Left kidney (tissue), 8 donors: ENCODE measurements at places on chromosomes 2 and 18.

GRCh38 chr18:32019251-32019948 is 775 bp downstream of the RNF125 start:
- DNase-seq: peak; percentile 34

- no peak for DNase-seq
Observed at GRCh38 chr2:226131299-226131784, 668.3 kb downstream of the IRS1 start.

- no peak for DNase-seq
Observed at GRCh38 chr18:11504962-11505361, 104.4 kb upstream of the SLC35G4 start.

DNA sequence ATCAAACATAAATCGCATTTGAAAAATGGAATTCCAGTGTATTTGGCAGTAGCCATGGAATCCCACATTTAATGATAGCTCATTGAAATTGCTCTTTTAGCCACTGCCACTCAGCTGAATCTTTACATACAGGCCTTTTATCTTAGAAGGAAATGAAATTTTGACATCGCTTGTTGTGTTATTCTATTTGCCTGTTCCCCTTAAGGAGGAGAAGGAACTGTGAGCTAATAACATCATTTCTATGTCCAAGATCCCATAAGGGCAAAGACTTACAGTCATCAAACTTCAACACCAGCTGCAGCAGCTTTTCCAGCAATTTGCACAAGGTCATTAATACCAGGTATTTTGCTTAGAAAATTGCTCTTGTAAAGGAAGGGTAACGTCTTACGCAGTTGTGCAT is 6.0 kb upstream of the PDCL3 start:
- DNase-seq: no peak

- DNase-seq: no peak
Observed at GRCh38 chr2:112583497-112584133, 794 bp upstream of the CHCHD5 start.

DNA sequence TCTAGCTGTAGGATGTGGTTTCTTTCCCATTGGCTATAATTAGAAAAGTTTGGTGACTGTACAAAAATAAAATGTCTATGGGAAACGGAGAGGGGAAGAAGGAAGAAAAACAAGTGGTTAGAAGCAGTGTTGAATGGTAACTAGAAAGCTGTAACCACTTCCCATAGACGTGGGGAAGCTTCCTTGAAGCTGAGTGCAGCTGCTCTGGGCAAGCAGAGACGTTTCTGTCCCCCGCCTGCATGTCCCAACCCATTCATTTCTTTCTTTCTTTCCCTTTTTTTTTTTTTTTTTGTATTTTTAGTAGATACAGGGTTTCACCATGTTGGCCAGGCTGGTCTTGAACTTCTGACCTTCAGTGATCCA is 367.8 kb upstream of the HS6ST1 start:
- no peak for DNase-seq

- DNase-seq: no peak
Observed at GRCh38 chr2:32915694-32916093, 31.1 kb upstream of the LTBP1 start.

DNA sequence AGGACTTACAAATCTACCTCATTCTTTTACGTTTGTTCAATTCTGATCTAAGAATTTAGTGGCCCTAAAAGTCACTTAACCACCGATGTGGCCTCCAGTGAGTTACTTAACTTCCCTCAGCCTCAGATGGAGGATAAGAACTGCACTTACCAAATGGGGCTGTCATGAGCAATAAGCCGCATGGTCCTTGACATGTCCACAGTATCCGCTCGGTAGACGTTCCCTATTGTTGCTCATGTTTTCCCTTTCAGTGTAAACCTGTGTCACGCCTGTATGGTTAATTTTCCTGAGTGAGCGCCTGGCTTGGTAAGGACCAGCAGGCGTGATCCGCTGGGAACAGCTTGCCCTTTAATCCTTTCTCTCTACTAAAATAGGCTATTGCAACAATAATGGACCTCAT is 20.3 kb downstream of the SEC11C start:
- no peak for DNase-seq

DNA sequence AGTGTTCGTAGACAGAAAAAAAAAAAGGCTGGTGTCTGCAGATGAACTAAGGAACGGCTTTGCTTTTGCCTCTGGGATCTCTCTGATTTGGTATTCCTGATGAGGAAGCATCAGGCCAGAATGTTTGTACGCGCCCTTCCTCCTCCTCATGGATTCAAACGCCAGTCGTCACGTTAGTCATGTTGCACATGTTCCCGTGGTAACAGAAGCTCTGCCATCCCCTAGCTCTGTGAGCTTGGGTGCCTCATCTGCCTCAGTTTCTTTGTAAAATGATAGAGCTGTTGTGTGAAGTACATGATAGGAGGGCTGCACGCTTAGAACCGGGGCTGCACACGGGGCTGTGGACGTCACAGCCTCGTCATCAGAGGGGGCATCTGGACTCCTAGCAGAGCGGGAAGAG is 47.0 kb downstream of the TSHZ1 start:
- no peak for DNase-seq

- DNase-seq: no peak
Observed at GRCh38 chr2:189008555-189009262, 34.5 kb downstream of the COL3A1 start.

DNA sequence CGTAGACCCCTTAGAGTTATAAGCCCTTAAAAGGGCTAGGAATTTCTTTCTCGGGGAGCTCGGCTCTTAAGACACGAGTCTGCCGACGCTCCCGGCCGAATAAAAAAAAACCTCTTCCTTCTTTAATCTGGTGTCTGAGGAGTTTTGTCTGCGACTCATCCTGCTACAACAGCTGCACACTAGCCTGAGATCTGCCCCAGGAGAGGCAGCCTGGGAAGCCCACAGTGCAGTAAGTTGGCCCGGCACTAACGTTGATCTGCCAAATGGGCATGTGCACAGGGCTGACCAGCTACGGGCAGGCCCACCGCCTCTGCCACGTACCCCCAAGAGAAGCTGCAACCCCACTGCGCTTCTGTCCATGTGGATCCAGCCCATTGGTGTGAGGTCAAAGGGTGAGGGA is 8.4 kb upstream of the LIMS2 start:
- no peak for DNase-seq

- no peak for DNase-seq
Observed at GRCh38 chr2:154686162-154686561, 12.3 kb upstream of the KCNJ3 start.

- no peak for DNase-seq
Observed at GRCh38 chr2:20540587-20541293, 93.9 kb downstream of the RHOB start.

DNA sequence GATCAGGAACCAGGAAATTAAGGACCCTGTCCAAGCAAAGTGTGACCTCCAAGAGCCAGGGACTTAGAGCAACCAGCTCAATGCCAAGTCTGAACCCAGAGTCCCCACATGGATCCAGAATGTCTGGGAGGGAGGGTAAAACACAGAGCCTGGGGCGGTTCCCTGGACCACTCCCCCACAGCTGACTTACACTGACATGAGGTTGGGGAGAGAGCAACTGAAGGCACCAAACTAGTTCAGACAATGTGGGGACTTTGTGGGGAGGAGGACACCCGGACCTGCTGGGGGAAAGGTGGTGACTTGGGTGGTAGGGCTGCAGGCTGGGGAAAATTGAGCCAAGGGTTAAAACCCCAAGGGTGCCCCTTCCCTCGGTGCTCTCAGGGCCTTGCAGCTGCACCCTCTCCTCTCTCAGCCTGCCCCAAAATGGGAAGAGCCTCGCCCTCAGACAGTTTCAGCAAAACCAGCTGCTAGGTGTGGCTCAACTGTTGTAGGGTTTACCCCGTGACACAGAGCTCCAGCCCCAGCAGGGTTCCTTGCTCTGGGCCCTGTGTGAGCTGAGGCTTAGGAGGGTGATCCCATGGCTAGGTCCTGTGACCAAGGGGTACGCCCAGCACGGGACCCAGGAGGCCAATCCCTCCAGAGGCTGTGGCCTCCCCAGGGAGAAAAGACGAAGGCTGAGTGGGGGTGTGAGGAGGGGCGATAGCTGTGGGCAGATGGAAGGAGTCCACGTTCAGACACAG is 28.6 kb downstream of the MARCO start:
- DNase-seq: no peak

DNA sequence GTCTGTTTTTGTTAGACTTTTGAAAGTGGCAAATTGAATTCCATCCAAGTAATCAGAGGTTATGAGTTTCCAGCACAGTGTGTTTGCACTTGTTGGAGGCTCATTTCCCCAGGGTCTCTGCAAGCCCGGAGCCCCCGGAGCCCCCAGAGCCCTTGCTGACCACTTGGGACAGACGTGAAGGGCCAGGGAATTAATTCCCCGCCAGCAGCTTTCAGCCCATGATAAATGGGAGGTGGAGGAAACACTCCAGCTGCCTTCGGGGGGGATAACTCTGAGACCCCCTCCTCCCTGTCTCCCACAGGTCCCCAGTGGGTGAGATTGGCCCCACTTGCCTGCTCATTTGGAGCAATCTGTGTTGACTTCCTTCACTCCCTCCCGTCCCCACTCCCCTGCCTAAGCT is 79.2 kb downstream of the KLHL29 start:
- DNase-seq: no peak

GRCh38 chr2:112623913-112624777 is 21.6 kb upstream of the SLC20A1 start:
- DNase-seq: no peak

GRCh38 chr18:54515149-54515548 is 75.9 kb upstream of the DYNAP start:
- DNase-seq: no peak

GRCh38 chr2:174631009-174631981 is 33.7 kb upstream of the WIPF1 start:
- no peak for DNase-seq

- no peak for DNase-seq
Observed at GRCh38 chr2:154226931-154227330, 355.2 kb downstream of the GALNT13 start.

GRCh38 chr2:105950521-105951383 is 206.0 kb downstream of the NCK2 start:
- DNase-seq: no peak

DNA sequence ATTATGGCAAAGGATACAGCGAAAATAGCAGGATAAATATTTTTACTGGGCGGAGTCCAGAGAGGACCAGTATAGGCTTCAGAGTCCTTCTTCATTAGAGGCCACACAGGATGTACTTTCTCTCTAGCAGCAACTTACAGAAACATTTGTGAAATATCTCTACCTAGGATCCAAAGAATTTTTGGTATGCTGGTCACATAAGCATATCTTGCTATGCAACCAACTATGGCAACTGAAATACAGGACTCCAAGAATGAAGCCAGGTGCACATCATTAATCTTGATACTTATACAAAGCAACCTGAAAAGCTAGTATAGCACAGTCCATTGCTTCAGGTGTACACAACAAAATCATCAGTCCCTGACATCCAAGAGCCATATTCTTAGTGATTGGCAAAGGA is 59.1 kb upstream of the NABP1 start:
- DNase-seq: no peak

DNA sequence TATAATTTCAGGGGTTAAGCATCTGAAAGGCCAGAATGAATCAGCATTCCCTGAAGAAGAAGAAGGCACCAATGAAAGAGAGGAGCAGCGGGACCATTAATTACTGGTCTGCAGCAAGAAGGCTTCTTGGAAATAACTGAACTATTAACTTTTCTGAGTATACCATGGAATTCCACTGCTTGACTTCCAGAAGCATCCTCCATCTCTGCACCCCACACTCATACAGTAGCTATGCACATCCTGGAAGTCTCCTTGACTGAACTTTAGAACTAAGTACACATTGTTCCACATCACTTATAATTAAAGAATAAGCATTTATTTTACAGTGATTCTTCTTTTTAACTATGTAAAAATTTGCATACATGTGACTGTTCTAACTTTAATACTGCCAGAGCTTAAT is 131.5 kb downstream of the PPP1R1C start:
- DNase-seq: no peak

GRCh38 chr2:128301021-128301420 is 17.6 kb downstream of the HS6ST1 start:
- DNase-seq: no peak

- no peak for DNase-seq
Observed at GRCh38 chr2:150595803-150596470, 108.5 kb upstream of the RND3 start.

DNA sequence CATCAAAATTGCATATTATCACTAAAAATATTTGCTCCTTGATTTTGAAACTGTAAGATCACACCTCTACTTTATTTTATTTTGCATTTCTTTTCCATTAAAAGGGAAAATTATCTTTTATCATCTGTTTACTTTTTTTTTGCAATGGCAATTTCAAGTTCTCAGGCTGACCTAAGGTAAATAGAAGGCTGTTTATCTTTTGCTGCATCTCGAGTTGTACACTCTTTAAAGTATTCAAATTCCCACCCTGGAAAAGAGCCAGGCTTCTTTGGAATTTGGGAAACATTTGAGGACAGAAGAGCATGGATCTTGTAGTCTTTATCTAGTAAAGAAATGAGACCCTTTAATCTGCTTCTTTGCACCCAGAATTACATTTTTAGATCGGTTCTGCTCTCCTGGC is 645.7 kb downstream of the SLC4A3 start:
- DNase-seq: no peak

DNA sequence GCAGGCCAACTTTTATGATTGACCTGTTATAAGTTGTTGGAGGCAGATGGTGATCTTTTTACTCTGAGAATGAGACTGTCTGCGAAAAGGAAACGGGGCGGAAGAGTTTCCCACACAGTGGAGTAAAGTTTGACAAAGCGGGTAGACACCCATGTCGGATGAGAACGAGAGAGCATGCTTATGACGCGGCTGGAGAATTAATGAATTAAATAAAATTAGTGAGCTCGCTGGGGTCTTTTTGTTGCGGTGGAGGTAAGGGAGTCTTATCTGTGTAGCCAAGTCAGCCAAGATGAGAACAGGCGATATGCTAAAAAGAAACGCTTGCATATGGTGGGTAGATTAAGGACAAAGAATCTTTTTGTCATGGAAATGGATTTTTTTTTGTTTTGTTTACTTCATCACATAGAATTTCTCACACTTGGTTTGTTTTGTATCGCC is 1.8 kb downstream of the SALL3 start:
- DNase-seq: no peak

DNA sequence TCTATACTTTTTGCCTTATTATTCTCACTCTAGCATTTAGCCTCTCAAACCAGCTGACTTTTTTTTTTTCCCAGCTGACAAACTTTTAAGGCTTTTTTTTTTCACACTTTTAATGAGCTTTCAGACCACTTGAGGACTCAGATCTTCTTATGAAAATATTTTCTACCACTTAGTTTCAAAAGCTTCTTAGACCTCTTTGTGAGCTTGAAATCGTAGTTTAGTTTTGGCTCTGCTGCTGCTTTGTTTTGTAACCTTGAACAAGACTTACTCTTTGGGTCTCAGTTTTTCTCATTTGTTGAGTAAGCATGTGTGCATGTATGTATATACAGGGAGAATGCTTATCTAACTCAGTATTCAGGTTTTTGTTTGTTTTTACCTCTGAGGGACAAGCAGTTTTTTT is 3.5 kb downstream of the NBEAL1 start:
- peak; percentile 45 for DNase-seq

- DNase-seq: no peak
Observed at GRCh38 chr2:55761526-55761925, 67.9 kb upstream of the PNPT1 start.
